ENCODE measurements at places on chromosomes 3 and 15.

GRCh38 chr3:25397150-25397549 lies 30.9 kb upstream of the RARB start:
- DNase-seq = no peak

GRCh38 chr15:62549345-62549970 lies 384.4 kb upstream of the C2CD4B start:
- DNase-seq = no peak

DNA sequence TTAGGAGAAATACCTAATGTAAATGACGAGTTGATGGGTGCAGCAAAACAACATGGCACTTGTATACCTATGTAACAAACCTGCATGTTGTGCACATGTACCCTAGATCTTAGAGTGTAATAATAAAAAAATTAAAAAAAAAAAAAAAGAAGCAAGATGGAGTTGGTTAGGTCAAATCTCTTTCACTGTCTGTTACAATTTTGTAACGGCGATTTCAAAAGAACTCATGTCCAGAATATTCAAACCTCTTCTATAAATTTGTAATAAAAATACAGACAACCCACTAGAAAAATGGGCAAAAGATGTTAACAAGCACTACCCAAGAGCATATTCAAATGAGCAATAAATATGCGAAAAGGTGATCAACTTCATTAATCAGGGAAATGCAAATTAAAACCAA lies 5.1 kb upstream of the MTMR14 start:
- DNase-seq = no peak

DNA sequence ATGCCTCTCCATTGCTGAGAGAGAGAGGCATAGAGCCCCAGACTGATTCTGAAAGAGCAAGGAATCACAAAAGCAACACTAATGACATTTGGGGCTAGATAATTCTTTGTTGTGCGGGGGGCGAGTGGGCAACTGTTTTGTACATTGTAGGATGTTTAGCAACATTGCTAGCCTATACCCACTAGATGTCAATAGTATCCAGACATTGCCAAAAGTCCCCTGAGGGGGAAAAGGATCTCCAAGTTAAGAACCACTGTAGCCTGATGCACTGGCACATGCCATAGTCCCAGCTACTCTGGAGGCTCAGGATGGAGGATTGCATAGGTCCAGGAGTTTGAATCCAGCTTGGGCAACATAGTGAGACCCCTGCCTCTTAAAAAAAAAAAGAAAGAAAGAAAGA lies 22.8 kb upstream of the GOLM2 start:
- DNase-seq = no peak

DNA sequence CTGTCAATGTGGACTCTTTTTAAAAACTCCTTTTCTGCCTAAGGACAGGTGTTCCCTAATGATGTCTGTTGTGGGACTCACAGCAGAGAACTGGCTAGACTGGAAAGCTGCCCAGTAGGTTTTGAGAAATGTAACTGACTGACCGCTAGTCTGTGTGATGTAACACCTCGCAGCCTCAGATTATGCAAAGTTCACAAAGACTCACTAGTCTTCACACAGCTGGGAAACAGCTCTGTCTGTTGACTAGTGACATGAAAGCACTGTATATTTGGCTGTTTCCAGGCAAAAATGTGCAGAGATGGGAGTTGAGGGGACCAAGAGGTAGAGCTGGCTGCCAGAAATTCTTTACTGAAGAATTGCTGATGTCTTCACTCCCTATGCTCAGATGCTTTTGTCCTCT lies 10.3 kb downstream of the PDZRN3 start:
- DNase-seq = no peak

DNA sequence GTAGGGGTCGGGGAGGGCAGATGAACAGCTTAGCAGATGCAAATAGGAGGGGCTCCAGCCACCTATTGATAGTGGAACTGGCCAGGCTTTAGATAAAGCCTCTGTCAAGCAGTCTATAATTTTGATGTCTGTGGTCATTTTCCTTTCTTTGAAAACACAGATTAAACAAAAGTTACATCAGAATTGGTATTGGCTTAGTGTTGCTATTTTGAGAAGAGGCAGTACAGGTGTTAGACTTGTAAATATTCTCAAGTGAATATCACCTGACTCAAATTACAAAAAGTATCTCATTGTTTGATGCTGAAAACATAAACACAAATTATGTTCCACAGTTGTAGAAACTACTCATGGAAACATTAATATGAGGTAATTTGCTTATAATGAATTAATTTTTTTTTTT lies 18.1 kb downstream of the GHRL start:
- DNase-seq = no peak

DNA sequence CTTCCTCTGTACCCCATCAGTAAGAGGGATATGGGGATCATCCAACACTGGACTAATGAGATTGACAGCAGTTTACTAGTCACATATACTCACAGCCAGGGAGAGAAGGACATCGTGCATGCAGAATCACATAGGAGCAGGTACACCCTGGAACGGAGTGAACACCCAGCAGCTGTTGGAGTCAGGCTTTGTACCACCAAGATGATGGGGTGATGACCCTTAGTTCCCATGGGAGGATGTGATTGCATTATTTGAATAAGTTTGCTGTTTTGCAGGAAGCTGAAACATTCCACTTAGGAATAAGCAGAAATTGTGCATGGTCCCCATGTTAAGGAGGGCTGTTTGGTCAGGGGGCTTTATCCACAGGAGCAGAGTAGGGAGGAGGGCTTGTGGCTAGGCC lies 482.7 kb upstream of the PDZRN3 start:
- DNase-seq = no peak

DNA sequence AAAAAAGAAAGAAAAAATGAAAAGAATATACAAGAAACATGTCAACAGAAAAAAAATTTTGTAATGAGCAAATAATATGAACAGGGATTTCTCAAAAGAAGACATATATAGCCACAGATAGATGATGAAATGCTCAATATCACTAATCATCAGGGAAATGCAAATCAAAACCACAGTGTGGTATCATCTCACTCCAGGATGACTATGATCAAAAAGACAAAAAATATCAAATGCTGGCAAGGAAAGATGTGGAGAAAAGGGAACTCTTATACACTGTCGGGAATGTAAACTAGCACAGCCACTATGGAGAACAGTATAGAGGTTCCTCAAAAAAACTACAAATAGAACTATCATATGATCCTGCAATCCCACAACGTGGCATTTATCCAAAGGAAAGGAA lies 94.1 kb downstream of the C3orf70 start:
- DNase-seq = no peak

DNA sequence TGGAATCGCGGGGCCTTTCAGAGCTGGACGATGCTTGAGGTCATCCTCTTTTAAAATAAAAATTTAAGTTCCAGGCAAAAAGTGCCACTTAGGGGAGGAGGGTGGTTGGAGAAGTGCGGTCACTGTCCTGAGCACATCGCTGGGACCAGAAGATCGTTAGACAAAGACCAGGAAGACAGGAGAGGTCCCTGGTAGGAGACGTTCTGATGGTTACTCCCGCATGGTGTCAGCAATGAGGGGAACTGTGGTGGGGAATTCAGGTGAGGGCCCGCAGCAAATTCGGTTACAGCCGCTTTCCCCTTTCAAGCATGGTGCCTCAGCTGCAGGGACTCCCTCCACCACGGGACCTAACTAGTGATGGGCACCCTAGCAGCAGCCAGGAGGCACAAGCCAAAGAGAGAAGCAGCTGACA lies 1.0 kb upstream of the ISY1 start:
- DNase-seq = no peak

DNA sequence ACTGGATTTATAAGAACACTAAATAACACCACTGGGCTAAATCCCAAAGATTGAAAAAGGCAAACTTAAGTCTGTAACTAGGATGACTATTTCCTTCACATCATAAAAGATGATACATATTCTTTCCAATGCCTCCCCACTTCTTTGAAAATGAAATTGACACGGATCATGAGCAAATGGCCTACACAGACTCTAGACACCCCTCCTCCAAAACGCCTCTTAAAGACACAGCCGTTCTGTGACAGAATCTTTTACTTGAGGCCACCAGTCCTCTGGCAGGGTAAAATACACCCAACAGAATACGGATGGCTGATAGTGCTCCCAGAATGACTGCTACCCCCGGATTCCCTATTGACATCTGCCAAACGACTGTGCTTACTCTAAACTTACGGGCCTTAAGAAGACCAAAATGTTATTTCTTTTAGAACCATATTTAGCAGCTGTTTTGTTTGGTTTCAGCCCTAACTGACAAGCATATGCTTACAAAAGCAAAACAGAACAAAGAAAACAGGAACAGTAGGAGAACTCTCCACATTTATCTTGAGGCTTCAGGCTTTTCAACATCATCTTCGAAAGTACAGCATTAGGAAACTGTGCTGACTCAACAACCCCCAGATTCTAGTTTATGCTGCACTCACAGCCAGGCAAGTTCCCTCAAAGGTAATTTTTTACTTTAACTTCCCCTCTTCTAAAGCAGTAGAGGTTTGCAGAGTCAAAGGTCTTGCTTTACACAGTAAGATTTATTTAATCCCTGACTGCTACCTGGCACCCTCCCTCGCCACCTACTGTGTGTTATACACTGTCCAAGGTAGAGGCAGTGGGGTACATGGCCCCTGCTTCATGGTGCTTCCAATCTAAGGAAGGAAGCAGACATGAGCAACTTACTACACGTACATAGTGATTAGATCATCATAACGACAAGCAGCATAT lies 84.3 kb downstream of the TNIK start:
- DNase-seq = no peak

- DNase-seq = no peak
Observed at GRCh38 chr3:126469479-126469878, 6.2 kb downstream of the ZXDC start.

- DNase-seq = no peak
Observed at GRCh38 chr15:31221936-31222515, 104.6 kb upstream of the KLF13 start.

GRCh38 chr3:142120707-142121106 lies 28.6 kb downstream of the TFDP2 start:
- DNase-seq = no peak

DNA sequence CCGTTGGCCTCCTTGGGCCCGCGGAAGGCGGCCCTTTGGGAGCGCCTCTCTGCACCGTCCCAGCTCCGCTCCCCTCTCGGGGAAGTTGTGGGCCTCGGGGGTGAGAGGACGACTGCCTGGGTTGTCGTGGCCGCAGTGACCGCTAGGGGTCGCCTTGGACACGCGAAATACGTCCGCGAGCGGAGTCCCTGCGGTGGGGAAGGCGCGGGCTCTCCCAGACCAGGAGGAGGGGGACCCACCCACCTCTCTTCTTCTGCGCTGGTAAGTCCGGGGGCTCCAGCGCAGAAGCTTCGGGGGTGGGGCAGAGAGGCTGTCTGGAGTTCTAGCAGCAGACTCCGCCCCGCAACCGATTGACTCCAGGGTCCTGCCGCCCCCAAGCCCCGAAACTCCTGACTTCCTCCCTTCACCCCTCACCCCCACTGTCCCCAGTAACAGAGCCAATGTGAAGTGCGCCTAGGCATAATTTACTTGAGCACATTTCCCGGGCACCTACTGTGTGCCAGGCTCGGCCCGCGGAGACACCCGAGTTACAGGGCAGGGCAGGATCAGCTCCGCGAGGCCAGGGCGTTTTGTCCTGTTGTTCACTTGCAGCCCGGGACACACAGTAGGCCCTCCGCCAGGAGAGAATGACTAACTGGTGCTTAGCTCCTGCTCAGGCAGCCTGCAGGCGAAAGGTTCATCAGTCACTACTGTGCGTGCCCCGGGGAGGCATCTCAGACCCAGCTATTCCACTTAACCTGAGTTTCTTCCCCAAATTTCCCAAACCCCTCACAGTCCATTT lies 32.8 kb downstream of the DNASE1L3 start:
- DNase-seq = peak; percentile 80

DNA sequence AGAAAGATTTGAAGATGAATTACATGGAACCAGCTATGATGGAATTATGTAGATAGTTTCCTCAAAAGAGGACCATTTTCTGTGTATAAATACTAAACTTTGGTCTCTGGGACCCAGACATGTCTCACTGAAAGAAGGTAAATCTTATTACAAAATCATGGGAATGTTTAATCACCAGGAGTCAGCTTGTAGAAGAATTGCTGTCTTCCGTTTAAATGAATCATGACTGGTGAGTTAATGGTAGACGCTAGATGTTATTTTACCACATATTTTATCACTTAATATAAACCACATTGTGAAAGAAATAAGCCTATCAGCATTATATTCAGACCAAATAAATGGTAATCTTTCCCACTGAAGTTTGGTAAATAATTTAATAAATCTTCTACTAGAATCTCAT lies 322.3 kb upstream of the SUCLG2 start:
- no peak for DNase-seq

Data from stimulated activated CD8-positive, alpha-beta memory T cell treated with anti-CD3 and anti-CD28 coated beads, Interleukin-2, amount 100 ng/mL, for 1 hour (primary cell).